ENCODE measurements at places on chromosomes 6 and 20.
A peak's percentile ranks its signal among the peaks of the same experiment; 100 is the strongest.

GRCh38 chr20:23249541-23249940, 101.0 kb upstream of the NXT1 start:
- DNase-seq = no peak

- DNase-seq = no peak
These were observed 13.3 kb downstream of the SLA2 start for GRCh38 chr20:36632487-36633284.

- DNase-seq = no peak
These were observed 41.2 kb downstream of the LYRM2 start for GRCh38 chr6:89597372-89597771.

DNA sequence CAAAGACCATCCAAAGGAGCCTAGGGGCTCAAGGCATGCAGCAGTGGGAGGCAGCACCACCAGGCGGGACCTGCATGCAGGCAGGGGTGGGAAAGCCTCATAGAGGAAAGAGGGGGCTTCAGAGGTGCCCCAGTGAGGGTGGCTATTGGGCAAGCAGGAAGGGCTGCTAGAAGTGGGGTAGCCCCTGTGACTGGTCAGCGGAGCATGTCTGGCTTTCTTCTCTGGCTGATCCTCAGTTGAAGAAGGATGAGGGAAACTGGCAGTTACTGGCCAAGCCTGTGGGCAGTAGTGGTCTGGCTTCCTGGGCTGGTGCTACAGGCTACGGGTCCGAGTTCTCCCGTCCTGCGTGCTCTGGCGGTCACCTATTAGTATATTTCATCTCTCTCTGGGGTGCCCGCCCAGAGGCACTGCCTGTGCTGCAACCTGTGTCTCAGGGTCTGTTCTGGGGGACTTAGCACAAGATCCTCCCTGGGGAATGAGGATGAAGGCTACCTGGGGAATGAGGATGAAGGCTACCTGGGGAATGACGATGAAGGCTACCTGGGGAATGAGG, 35.9 kb upstream of the CST7 start:
- no peak for DNase-seq

GRCh38 chr6:64411226-64411625, 775.6 kb downstream of the PHF3 start:
- no peak for DNase-seq

DNA sequence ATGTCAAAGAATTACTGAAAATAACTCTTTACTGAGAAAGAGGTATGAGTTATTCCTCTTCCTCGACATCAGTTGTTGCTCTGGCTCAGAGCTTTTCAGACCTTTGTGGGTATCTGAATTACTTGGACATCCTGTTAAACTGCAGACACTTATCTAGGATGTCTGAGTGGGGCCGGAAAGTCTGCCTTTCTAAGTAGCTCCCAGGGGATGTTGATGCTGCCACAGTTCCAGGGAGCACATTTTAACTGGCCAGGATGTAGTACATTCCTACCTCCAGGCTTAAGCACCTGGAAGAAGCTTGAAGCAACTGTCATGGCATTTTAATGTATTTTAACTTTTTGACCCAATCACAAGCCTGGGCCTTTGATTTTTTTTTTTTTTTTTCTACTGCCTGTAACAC, 265.8 kb upstream of the PLCB4 start:
- DNase-seq = peak; percentile 16

DNA sequence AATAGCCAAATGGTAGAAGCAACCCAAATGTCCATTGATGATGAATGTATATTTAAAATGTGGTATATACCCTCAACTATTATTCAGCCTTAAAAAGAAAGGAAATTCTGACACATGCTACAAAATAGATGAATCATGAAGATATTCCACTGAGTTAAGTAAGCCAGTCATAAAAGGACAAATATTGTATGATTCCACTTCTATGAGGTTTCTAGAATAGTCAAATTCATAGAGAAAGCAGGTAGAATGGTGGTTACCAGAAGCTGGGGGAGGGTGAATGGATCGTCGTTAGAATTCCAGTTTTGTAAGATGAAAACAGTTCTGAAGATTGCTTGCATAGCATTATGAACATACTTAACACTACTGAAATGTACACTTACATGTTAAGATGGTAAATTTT, 214.3 kb upstream of the MYLIP start:
- no peak for DNase-seq

All from heart right ventricle (tissue), 16 donors.